ENCODE measurements at places on chromosomes 11 and 22.

DNA sequence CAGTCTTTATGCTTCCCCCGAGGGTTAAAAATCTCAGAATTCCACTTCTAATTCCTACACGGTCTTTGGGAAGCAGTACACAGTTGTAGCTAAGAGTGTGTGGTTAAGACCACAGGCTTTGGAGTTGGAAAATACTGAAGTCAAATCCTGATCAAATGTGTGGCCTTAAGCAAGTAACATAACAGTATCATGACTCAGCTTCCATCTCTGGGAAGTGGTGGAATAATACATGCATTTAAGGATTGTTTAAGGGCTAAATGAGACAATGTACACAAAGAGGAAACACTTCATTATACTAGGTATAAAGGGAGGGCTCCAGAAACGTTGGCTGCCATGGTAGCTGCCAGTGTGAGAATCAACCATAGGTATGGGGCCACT, 71.5 kb downstream of the FAT3 start:
- no peak for DNase-seq

DNA sequence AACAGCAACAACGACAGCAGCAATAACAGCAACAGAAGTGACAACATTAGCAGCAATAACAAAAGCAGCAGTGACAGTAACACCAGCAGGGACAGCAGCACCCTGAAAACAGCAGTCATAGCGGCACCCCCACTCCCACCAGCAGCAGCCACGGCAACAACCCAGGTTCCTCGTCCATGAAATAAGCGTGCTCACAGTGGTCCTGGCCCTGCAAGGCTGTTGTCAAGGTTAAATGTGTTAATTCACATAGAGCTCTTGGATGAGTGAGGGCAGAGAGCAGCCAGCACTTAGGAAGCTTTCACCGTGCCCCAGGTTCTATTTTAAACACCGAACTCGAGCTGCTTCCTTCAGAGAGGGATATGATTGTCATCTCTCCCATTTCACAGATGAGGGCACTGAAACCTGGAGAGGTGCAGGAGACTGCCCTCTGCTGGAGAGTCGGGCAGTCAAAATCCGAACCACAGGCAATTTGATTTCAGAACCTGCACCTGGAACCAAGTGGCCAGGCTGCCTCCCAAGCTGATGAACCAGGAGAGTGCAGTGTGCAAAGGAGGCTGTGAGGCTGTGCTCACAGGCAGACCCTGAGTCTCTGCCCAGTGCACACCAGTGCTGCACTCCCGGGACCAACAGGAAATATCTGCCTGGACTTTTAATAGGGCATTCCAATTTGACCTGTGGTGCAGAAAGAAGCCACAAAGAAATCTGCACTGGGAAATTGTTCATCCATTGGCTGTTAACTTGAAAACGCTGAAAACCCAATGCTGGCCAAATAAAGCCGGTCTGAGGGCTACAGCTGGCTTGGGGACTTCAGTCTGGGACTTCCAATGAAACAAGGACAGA, 22.9 kb upstream of the FGF3 start:
- no peak for DNase-seq

DNA sequence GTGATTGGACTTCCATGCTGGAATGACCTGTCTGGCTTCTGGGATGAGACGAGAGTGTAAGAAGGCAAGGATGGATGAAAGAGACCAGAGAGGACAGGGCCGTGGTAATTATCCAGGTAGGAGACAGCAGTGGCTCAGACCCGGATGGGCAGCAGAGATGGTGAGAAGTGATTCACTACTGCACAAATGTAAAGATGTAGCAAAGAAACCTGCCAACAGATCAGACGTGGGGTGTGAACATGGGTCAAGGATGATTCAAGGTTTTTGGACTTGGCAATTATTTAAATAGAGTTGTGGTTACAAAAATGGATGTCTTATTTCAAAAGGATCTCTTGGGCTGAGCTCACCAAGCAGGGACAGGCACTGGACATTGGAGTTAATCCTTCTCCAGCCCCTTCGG, 32.7 kb downstream of the RIBC2 start:
- DNase-seq, result no peak

DNA sequence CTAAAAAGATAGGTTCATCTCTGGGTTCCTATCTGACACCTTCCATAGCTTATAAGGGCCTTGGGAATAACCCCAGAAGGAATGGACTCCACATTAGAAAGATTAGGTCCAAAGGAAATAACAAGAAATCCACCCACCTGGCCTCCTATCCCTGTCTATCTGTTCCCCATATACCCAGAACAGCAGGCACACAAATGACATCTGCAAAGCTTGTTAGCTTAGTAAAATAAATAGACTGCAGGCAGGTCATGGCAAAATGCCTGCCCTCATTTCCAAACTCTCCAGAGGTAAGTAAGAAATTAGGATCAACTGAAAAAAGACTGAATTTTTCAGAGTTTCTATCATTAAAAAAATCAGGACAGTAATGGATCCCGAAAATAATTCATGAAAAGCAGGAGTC, 489.5 kb downstream of the DLG2 start:
- no peak for DNase-seq

Data from NCI-H146 (cell line).